HS-5 (cell line): ENCODE measurements at places on chromosomes 2 and 18.

DNA sequence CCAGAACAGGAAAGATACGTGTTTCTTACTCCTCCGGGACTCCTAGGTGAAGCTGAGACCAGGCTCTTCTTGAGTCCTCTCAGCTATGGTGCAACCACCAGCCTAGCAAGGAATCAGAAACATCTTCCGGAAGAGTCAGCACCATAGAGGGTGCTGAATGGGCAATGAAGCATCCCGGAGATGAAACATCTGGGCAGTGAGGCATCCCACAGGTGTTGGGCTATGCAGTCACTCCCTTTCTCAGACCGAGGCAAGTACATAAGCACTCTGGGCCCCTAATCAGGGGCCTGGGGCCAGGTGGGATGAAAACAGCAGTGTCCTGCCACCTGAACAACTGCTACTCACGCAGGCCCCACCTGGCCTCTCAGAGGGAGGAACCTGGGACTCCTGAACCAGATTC, 1.4 kb upstream of the CAPN10 start:
- no peak for DNase-seq

DNA sequence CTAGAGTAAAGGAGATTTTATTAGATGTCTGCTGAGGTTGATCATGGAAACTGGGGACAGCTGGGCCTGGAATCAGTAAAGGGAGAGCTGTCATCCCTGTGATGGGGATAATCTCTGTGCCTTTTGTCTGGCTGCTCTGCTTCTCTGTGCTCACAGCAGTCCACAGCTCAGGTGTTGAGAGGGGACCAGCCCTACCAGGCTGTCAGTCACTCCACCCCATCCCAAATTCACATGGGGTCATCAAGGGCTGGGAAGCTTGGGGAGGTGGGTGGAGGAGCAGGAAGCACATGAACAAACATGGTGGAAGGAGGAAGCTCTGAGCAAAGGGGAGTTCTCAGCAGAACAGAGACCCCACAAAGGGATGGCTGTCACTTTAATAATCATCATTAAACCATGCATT, 13.7 kb upstream of the LRRFIP1 start:
- DNase-seq: no peak

GRCh38 chr2:26442301-26442700, 35.6 kb downstream of the OTOF start:
- DNase-seq: no peak

GRCh38 chr18:2905854-2906703, 59.3 kb downstream of the EMILIN2 start:
- no peak for DNase-seq

DNA sequence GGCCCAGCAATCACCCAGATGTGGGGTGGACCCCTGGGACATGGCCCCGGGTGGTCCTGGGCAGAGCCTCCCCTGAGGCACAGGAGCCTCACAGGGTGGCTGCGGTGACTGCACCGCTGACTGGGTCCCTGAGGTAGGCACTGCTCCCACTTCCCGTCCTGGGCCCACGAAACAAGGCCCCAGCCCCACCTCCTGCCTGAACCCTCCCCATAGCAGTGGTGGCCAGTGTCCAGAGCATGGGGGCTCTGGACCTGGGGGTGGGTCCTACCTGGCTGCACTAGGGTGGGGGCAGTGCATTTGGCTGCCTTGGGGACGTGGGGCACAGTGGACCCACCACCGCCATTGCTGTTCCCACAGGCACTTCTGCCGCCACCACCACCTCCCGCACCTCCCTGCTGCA, 39.4 kb downstream of the TDRD15 start:
- DNase-seq: no peak

DNA sequence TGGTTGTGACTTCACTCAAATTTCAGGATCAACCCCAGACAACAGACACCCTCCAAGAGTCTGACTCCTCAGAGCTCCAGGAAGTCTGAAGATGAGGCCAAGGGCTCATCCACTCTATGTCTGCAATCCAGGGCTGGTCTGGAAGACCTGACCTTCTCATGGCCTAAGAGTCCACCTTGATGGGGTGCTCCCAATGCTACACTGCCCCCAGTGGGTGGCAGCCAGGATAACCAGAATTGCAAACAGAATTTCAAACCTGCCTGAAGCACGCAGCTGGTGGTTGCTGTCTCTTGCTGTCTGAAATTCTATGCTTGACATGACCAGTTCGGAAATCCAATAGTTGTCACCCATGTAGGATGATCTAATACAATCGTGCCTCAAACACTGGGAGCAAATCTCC, 96.0 kb downstream of the UXS1 start:
- no peak for DNase-seq

GRCh38 chr2:20509770-20510490, 63.1 kb downstream of the RHOB start:
- DNase-seq: no peak

DNA sequence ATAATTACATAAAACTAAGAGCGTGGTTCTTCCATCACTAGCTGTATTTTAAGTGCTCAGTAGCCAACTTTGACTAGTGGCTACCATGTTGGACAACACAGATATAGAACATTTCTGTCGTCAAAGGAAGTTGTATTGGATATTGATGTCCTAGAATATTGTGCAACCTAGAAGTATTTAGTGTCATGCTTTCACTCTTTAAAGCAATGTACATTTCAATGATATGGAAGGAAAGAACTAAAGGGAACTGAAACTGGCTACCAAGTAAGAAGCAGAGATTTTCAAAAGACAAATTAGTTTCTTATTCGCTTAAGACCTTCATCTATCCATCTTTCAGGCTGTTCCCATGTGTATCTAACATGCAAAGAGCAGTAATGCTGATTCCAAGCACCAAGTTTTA, 85.4 kb upstream of the EML6 start:
- no peak for DNase-seq

DNA sequence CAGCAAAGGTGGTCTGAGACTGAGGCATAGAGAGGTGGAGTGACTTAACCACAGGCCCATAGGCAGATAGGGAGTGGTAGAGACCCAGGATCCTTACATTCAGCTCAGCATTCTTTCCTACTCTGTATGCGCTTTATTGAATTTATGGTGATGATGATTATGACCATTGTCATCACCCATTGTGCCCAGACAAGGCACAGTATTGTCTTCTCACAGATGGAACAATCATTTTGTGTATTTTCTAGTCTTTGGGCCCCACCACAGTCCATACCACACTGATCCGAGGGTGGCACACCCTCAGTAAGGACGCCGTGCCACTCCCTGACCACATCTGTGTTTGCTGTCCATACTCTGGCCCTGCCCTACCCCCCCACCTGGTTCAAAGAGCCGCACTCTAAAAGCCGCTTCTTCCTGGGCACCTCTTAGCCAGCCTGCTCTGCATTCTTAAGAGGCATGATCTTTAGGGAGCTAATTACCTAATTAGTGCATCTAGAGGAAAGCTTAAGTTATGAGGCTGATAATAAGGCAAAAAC, 179.6 kb upstream of the SMAD2 start:
- no peak for DNase-seq

- peak; percentile 50 for DNase-seq
Measured at GRCh38 chr2:47867205-47867604, 39.1 kb downstream of the FBXO11 start.

DNA sequence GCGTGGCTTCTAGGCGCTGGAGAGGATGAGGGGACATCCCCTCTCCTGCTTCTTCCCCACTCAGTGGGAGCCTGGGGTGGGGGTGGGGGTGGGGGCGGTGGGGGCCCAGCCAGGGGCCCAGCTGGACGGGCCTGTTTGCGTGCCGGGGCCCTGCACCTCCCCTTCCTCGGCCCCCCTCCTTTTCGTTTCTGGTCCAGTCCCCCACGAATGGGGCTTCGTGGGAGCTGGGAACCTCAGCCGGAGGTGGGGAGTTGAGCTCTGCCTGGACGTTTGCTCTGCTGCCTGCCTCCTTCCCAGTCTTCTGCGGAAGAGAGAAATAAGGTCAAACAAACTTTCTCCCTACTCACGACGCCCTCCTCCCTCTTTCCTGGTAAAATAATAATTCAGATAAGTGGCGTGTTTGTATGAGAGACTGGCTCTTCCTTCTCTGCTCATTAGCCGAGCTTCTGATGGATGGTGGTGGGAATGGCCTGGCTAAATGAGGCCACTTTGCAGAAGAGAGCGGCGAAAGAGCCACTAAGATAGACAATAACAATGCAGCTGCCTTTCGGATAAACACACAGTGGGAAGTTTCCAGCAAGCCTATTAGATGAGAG, 782 bp downstream of the MTA3 start:
- no peak for DNase-seq

DNA sequence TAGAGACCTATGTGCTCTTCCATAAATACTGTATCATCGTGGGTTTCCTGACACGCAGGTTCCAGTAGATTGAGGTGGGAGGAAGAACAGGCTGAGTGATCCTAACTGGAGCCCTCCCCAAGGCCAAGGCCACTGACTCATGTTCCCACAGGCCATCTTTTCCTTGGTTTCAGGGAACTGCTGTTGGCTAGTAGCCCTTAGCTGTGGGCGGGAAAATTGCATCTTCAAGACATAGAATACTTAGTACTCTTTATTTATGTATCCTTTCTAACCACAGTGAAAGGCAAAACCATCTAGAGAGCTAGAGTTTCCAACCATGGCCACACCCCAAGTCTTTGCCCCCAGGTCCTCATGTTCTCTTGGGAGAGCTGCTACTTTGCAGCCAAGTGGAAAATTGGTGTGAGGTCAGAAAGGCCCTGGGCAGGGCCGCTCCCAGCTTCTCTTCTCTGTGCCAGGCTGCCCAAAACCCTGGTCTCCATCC, 55.9 kb downstream of the COPS8 start:
- no peak for DNase-seq

GRCh38 chr18:22370414-22370813, 47.3 kb downstream of the CTAGE1 start:
- no peak for DNase-seq

DNA sequence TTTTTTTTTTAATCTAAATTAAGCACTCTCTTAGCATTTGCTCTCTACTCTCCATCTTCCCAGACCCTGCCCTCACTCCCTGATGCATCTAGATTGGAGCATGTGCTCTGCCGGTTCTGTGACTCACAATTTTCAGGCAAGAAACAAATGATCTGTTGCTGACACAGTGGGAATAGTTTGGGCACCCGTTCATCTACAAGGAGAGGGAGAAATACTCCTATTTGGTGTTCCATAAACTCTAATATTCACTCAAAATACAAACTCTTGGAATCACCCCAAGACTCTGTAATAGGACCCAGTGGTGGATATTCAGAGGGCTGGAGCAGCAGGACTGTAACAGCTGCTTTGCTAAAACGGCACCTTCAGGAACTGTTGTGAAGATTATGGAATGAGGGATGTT, 37.1 kb upstream of the LINC00305 start:
- DNase-seq: no peak

GRCh38 chr2:46275995-46276394, 21.2 kb upstream of the EPAS1 start:
- DNase-seq: no peak

GRCh38 chr2:95297639-95298395, 670 bp downstream of the KCNIP3 start:
- DNase-seq: no peak

GRCh38 chr2:240833724-240834285, 13.8 kb upstream of the KIF1A start:
- no peak for DNase-seq

- DNase-seq: no peak
Measured at GRCh38 chr2:241701149-241701398, 765 bp upstream of the ING5 start.

DNA sequence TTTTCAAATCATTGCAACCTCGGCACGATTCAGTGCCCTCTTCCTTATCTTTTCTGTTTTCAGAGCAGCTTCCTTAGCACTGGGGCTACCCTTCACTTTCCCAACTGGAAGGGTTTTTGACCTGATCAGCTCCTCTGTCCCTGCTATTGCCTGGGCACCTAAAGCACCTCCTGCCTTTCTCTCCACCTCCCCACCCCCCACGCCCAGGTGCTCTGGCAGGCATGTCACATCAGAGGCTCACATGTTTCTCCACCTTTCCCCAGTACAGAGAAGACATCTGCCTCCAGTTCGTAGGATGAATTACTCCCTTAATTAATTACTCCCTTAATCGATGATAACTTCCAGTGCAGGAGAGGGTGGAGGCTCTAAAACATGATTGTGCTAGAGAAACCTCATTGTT, 88.7 kb upstream of the LCLAT1 start:
- DNase-seq: no peak

DNA sequence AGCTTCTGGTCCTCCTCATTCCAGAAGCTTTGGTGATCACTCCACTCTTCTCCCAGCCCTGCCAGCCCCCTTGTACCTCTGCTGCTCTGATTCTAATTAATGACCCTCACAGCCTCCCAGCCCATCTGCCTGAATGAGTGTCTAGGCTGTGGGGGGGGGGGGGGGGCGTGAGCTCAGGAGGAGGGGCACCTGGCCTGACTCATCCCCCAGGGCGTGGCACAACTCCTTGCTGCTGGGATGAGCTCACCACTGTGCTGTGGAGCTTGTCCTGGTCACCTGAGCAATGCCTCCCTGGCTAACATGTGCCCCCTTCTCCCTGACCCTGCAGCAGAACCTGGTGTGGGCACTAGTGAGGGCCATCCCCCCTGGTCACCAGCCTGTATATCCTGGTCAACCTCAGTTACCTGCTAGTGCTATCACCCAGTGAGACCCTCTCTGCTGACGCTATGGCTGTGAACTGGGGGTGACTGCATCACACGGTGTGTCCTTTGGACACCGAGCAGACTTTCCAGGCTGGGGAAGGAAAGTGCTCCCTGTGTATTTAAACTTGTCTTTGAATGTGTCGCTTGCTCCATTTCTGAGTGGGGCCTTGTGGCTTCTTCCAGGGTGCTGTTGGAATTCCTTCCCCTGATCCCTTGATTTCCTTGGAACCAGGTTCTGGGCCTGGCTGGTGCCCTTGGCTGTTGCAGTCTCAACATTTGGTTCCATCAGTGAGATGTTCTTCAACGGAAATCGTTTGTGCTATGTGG, 41.5 kb upstream of the PUM2 start:
- no peak for DNase-seq

DNA sequence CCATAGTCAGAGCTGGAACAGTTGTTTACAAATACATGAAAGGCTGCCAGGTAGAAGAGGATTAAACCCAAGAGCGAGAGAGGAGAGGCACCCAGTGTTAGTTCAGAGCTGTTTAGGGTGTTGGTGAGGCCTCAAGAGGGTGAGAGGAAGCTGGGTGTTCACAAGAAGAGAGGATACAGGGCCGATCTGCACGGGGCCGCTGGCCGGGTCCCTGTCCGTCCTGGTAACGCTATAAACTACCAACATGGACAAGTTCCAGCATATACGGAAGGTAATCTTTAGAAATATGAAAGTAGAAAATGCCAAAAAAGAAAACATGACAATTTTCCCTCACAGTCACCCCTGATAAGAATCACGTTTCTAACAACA, 109.7 kb downstream of the TMEM18 start:
- DNase-seq: no peak

- DNase-seq: no peak
Measured at GRCh38 chr2:180328795-180329422, 321.8 kb upstream of the CWC22 start.

DNA sequence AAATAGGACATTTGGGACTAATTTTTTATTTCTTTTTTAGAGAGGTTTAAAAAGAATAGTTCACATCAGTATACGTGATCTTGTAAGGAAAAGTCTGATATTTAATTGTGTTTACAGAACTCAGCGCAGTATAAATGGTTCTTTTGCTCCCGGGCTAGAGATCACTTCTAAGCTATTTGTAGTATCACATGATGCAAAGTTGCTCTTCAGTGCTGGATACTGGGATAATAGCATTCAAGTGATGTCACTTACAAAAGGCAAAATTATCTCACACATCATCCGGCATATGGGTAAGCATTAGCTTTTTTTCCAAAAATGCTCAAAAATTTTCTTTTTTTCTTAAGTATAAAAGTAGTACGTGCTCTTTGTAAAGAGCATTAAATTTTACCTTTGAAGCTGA, 37.4 kb upstream of the CYP20A1 start:
- no peak for DNase-seq
